ENCODE measurements at places on chromosomes 13 and 19.

DNA sequence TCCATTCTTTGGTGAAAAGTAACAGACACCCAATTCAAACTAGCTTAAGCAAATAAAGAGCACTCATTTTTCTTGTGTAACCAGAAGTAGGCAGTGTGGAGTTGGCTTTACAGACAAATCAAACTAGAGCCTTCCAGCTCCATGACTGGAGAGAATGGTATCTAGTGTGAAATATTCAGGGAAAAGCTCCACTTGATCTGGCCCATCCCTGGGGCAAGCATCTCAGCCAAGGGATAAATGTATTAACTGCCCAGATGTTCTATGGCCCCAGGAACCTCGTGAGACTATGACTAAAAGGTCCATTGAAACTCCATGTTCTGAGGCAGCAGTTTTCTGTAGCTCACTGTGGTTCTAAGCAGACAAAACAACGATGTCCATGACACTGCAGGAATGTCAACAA, 49.9 kb downstream of the TBC1D4 start:
- DNase-seq, result no peak

DNA sequence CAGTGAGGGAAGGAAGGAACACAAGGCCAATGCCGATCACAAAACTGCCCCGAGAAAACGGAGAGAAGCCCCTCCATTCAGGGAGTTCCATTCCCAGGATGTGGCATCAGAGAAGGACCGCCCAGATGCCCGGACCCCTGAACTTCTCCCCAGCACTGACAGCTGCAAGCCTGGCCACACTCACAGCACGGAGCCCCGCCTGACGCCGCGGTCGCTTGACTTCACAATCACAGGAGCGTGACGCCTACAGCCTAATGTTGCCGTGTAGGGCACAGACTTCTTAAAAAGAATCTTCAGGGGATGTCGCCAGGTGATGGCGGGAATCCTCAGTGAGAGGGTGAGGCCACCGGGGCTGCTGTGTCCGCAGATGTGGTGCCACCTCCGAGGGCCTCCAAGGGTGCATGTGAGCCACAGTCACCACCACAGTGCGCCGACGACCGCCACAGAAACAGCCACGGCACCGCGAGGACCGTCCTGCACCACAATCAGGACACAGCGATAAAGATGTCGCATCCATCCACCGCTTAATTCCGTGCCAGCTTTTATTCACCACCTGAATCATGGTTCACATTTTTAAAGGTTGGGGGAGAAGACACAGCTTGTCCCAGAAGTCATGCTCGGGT, 77.2 kb downstream of the SPACA7 start:
- no peak for DNase-seq

- DNase-seq, result no peak
These were observed 73.9 kb downstream of the WTIP start for GRCh38 chr19:34555447-34555846.

DNA sequence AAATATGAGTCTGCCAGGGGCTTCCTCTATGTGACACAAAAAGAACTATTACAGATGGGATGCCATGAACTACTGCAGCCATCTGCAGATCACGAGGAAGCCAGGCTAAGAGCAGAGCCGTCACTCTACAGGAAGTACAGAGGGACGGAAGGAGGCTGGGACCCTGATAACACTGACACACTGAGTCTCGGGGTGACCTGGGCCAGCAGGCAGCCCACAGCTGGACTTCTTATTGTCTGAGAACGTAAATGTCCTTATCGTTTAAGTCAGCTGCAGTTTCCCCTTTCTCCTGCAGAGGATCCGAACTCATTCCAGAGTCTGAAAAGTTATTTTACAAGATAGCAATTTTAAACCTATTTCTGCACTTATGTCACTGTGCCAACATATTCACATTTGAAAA, 20.7 kb downstream of the PARP4 start:
- DNase-seq, result no peak

DNA sequence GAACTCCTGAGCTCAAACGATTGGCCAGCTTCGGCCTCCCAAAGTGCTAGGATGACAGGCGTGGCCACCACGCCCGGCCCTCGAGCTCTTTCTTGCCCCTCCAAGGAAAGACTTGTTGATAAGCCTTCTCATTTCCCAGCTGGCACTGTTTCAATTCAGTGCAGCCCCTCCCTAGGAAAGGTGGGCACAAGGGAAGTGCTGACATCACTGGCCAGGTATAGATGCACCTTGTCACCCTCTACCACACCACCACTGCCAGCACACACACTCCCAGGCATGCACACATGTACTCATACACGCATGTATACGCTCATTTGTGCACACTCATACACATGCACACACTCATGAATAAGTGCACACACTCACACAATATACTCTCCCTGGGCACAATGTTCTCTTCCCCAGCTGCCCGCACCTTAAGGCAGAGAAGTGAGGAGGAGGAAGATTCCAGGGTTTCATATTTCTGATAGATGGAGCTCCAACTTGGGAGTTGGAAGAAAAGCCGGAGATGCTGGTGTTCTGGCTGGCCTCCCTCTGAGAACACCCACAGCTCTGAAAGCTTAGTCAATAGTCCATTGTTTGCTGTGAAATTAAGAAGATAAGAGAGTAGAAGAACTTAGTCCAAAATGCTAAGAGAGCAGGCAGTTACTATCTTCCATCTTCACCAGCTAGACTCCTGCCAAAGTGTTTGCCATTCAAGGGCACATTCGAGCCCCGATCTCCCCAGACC, 196.7 kb downstream of the FOXO1 start:
- DNase-seq, result no peak

GRCh38 chr19:50324331-50324730, 4.8 kb downstream of the KCNC3 start:
- no peak for DNase-seq

DNA sequence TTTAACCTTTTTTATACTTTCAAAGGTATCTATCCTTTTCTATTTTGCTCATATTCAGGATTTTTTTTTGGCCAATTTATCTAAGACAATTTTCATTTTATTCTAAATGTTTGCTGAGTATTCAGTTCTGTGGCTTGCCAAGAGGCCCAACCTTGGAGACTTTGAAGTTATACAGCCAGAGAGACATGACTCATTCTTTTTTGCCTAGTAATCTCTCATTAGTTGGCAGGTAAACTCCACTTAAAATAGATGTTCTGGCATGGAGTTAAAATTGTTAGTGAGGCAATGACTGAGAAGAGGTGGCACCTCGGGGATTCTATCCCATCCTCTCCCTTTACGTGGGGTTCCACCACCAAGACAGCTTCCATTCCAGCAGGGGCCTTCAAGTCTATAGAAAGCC, 213.8 kb downstream of the KCTD12 start:
- no peak for DNase-seq

GRCh38 chr19:14553042-14553938, 18.6 kb downstream of the NDUFB7 start:
- no peak for DNase-seq

DNA sequence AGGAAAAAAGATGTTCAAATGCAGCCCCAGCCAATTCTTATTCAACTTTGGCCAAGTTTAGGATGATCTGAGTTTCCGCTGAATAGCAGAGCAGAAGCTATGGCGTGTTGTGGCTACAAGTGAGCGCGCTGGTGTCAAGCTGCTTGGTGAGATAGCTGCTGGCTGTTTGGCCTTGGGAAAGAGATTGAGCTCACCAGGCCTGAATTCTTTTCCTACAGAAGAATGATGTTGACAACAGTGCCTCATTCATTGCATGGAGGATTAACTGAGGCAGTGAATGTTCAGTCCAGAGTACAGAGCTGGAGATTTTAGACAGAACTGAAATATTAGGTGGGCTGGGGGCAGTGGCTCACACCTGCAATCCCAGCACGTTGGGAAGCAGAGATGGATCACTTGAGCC, 31.5 kb upstream of the MAP3K10 start:
- DNase-seq, result no peak

- DNase-seq, result no peak
These were observed 348.1 kb downstream of the FOXO1 start for GRCh38 chr13:40318366-40318765.

DNA sequence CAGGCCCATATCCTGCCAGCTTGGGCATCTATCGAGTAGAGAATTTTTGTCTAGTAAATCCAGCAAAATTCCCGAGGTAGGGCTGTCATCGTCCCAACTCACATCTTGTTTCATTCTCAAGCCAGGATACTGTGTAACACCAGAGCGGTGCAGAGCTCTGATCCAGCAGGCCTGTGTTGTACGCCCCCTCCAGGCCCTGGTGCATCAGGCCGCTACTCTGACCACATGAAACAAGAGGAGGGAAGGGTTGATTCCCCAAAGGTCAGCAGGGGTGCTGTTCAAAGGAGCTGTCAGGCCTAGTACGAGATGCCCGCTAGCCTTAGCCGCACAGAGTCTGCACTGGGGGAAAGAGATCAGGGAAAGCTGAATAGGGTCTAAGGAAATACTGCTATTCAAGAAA, 276.0 kb downstream of the SLC7A1 start:
- DNase-seq, result no peak

DNA sequence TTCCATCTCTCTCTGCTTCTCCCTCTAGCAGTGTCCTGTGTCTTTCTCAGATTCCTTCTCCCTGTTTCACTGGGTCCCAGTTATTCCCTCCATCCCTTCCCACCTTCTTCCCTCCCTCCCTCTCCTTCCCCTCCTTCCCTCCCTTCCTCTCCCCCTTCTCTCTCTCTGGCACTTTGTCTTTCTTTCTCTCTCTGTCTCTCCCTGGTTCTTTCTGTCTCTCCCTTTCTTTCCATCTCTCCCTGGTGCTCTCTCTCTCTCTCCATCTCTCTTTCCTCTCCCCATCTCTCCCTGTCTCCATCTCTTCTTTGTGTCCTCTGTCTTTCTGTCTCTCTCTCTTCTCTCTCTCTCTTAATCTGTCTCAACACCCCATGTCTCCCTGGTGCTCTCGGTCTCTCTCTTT, 31.7 kb upstream of the CYP2B6 start:
- no peak for DNase-seq

DNA sequence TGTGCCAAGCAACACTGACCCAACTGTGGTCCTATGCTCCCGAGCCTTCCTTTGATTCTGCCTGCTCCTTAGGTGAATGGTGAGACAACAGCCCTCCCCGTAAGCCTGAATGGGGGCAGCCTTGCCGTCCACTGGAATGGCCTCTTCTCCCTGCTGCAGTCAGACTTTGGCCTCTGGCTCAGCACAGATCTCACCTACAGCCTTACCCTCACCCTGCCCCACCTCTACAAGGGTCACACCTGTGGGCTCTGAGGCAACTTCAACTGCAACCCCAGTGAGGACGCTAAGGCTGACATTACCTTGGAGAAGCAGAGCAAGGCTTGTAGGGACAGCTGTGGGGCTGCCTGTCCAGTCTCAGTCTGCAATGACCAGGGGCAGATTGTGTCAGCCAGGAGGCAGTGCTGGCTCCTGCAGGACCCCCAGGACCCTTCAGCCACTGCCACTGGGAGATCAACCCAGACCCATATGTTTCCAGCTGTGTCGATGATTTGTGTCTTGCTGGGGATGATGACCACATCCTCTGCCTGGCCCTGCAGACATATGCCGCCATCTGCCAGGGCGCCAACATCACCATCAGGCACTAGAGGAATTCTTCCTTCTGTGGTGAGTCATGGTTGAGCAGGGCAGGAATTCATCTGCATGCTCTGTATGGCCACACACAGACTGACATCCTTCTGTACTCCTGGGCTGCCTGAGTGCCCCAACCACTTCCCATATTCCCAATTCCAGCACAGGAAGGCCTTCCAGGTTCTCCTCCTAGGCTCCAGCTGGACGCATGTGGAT, 27.3 kb upstream of the FXYD3 start:
- no peak for DNase-seq

- DNase-seq, result no peak
These were observed 2.1 kb downstream of the TRIM13 start for GRCh38 chr13:49998714-49999624.

GRCh38 chr13:74134777-74135325, 647 bp upstream of the KLF12 start:
- no peak for DNase-seq

- DNase-seq, result no peak
These were observed 5.8 kb upstream of the VWA8 start for GRCh38 chr13:41966671-41967070.

DNA sequence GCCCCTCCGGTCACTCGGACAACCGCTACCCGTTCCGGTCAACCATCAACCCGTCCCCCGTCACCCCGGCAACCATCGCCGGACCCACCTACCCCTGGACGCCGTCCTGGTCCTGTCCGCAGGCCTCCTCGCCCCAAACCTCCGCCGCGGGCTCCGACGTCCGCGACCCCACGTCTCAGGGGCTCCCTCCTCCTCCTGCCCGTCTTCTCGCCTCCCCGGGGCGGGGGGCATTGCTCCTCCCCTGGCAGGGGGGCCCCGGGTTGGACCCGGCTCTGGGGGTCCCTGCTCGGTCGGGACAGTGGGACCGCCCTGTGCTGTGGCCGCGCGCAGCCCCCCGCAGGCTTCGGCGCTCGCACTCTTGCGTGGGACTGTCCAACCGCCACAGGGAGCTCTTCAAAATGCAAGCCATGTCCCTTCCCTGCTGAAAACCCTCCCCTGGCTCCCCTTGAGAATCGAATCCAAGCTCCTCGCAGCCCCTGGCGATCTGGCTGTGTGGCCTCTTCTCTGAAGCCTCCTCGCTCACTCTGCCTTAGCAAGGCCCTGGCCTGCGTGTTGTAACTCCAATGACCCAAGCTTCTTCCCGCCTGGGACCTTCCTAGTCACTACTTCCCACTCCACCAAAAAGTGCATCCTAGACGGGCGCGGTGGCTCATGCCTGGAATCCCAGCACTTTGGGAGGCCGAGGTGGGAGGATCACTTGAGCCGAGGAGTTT, 8.4 kb downstream of the EPHX3 start:
- no peak for DNase-seq

DNA sequence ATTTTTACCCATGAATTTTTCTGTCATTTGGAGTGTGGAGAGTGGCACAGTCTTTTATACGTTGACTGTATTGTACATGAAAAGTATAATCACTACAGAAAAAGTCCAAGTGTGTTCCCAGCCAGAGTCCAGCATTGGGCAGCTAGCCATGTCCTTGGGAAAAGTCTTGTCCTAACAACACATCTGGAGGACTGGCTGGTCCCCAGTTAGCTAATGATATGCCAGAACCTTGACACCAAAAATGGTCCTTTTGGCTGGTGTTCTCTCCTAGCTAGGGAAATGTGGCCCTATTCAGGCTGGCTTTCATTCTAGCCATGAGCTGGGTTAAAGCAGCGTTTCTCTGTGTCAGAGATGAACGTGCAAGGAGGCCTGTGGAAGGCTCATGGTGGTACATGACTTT, 98.9 kb downstream of the ESD start:
- DNase-seq, result no peak

- no peak for DNase-seq
These were observed at the start of gene MOB3A for GRCh38 chr19:2096034-2096479. TSS of gene MOB3A (minus strand) at chr19:2096326. CDS start at chr19:2078560, 17,766 bp downstream.

DNA sequence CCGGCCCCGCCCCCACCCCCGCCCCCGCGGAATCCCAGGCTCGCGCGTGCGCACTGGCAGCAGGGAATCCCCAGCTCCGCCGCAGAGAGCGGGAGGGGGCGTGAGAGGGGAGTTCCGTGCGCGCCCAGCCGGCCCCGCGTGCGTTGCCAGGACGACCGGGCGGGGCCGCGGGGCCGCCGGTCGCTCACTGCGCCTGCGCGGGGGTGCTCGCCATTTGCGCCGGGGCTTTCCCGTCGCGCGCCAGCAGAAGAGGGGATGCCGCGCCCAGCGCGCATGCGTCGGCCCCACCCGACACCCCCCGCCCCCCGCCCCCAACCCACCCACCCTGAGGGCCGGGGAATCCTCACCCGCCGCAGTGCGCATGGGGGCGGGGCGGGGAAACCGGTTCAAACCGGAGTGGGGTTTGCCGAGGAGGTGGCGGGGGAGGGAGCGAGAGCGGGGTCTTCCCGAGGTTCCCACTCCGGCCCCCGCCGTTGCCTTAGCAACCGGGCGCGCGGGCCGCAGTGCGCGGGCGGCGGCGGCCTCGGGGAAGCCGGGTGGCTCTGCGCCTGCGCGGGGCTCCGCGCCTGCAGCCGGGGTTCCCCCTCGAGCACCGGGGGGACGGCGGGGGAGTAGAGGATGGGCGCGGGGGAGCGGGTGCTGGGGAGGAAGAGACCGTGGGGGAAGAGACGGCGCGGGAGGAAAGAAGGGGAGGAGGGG, 15.1 kb downstream of the CCDC124 start:
- peak; percentile 69 for DNase-seq
